Activated CD8-positive, alpha-beta memory T cell treated with anti-CD3 and anti-CD28 coated beads, Interleukin-2, amount 50 U/mL, for 48 hours (primary cell): ENCODE measurements at places on chromosomes 6 and 20.

GRCh38 chr6:162056745-162057144 is 670.8 kb downstream of the PRKN start:
- no peak for DNase-seq

DNA sequence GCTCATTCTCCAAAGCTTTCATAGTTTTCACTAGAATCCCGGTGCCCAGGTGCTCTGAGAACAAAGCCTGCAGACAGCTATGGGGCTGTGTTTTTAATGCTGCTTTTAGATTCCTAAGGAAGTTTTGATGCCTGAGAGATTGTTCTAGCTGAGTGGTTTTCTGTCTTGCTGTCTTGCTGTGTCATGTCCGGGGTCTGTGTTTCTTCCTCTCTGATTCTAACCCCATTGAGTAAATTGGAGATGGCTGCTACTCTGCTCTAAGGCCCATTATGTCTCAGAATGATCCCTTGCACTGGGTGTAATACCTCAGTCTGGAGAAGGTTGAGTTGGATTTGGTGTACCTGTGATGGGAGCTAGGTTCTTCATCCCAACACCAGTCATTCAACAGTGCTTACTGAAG is 63.4 kb downstream of the ARID1B start:
- DNase-seq, result no peak

- no peak for DNase-seq
These were observed 87.6 kb downstream of the MYLK4 start for GRCh38 chr6:2663123-2663522.

GRCh38 chr6:1605004-1605892 is 4.5 kb upstream of the FOXC1 start:
- no peak for DNase-seq

GRCh38 chr6:45678285-45678607 is 300.5 kb upstream of the SUPT3H start:
- no peak for DNase-seq

GRCh38 chr20:15570156-15570555 is 1003.1 kb downstream of the KIF16B start:
- DNase-seq, result no peak

GRCh38 chr20:3931664-3932063 is 42.5 kb downstream of the PANK2 start:
- DNase-seq, result no peak

DNA sequence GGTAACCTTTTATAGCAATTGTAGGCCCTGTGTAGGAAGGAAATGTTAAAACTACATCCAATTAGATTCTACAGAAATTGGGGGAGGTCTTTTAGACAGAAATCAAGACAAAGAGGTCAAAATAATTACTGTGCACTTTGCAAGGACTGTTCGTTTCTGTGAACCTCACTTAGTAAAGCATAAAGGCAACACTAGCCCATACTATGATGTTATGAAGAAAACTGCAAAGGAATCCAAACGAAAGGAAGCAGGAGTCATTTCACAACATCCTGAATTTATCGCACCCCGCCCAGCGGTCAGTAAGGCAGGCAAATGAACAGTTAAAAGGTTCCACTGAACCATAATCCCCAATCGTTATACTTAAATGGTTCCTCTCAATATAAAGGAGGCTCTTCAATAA is 429.5 kb upstream of the ARID1B start:
- no peak for DNase-seq
